ENCODE measurements at places on chromosomes 3 and 15.

GRCh38 chr15:53611145-53611920, 148.1 kb downstream of the WDR72 start:
- no peak for DNase-seq

DNA sequence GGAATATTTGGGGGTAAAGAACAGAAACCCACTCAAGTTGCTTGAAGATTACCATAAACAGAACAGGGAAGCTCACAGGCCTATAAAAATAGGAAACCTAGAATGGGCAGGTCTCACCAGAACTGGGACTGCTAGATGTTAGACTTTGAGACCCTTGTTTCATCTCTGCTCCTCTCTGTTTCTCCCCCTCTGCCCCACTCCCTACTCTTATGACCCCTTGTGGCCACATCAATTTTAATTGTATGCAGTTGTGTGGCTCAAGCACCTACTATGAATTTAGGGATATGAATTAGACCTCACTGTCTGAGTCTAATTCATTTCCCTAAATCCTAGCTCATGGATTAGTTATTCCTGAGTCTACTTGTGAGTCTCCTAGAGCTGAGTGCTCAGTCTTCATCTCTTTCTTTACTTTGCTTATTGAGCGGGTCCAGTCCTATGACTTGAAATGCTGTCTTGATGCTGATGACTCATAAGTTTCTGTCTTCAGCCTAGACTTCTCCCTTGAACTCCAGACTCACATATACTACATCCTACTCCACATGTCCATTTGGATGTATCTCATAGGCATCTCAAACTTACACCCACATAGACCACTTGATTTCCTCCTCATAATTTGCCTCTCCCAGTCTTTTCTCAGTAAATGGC, 78.7 kb downstream of the ITPR1 start:
- no peak for DNase-seq

- no peak for DNase-seq
These were observed 102.1 kb upstream of the FHIT start for GRCh38 chr3:61353382-61353781.

DNA sequence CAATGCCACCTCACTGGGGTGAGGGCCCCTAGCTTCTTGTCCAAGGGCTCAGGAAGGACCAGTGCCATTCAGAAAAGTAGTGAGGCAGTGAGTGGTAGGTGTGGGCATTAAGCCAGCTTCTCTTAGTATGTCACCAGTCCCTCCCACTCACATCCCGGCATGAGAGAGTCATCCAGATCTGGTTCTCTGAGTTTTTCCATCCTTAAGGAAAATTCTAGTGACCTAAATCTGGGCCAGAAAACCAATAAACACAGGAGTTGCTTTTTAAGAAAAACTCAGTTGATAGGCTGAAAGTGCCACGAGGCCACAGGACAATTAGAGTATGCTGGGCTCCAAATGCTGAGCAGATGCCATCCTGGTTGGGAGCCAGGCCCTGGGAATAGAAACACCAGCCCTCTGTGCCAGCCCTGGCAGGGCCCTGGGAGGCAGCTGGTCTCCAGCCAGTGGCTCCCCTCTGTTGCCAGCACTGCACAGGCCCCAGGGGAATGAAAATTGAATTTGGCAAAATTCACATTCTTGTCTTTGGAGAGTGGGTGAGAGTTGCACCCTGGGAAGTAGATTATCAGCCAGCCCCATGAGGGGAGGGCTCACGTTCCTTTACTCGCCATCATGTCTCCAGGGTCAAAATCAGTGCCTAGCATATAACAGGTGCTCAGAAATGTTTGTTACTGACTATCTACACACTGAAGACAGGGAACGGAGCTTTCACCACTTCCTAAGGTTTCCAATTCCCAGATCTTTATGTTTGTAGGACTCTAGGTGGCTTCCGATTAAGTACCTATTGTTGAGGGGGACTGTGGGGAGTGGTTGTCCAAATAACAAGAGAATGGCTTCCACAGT, 52.8 kb downstream of the FAM43A start:
- DNase-seq: no peak

Data from stimulated activated naive B cell treated with anti-CD40 and anti-IgM and Interleukin-4, amounts not matched to agents 10 μg/mL and 1 μg/mL and 100 μg/mL, for 72 hours (primary cell).